ENCODE measurements at places on chromosomes 12 and 14. TPM values are rescaled to one million over a fixed set of nuclear protein-coding genes. Genes with fewer than 3 reads are reported as not detected.

DNA sequence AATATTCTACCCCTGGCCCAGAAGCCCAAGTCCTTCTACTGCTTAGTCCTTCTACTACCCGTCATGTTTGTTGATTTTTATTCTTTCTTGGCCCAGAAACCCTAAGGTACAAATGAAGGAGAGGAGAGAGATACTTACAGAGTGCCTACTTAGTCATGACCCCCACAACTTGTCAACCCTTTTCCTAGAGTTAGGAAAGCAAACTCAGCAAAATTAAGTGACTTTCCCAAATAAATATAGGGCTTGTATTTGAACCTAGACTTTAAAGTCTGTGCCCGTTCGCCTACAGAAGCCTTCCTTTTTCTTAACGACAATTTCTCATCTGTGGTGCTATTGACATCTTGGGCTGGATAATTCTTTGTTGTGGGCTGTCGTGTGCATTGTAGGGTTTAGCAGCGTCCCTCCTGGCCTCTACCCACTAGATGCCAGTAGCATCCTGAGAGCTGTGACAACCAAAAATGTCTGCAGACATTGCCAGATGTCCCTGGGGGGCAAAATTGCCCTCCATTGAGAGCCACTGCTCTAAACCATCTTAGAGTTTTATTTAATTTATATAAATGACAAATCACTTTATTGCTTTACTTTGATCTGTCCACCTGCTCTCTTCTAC lies 82.3 kb downstream of the FIGNL2 start:
- DNase-seq, result no peak

- no peak for DNase-seq
Observed at GRCh38 chr12:1318327-1319031, 275.9 kb downstream of the FBXL14 start.

- DNase-seq, result no peak
Observed at GRCh38 chr12:14773685-14774073, 29.6 kb downstream of the WBP11 start.

- no peak for DNase-seq
Observed at GRCh38 chr14:103315941-103316340, 18.1 kb upstream of the EIF5 start.

GRCh38 chr12:2417481-2418160 lies 364.8 kb downstream of the CACNA1C start:
- DNase-seq, result no peak

DNA sequence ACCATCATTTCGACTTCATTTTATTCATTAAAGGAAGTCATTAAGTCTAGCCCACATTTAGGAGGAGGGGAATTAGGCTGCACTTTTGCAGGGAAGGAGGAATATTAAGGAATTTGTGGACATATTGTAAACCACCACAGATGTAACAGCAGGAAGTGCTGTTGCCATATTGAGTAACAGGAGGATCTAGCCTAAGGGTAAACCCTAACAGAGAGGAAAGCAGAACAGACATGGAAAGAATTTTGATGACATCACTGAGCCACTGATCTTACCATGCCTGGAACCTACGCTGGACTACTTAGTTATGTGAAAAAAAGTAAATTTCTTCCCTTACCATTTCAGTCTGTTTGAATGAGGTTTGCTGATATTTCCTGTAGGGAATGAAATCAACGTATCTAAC lies 100.7 kb upstream of the ATF7IP start:
- no peak for DNase-seq

DNA sequence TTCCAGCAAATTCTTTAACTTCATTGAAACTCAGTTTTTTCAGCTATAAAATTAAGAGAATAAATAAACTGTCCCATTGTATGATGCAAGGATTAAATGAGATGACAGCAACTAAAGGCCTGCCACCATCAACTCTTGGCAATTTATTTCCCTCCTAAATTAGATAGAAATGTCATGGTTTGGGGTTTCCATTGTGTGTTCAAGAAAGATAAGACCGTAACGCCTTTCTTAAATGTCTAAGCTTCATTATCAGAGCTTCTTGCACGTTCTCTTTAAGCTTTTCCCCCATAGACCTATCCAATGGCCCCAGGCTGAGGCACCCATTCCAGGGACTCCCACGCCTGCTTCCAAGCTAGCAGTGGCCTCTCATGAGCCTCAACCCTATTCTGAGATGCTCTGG lies 281.9 kb downstream of the CACNA1C start:
- no peak for DNase-seq

GRCh38 chr12:6295094-6295811 lies 15.2 kb upstream of the PLEKHG6 start:
- peak; percentile 90 for DNase-seq

The ALDH1L2 gene
- 0.13 TPM for total RNA-seq

The ANKRD13A gene
- 46.1 TPM for total RNA-seq

The AICDA gene
- not detected for total RNA-seq

The TPPP2 gene
- not detected for total RNA-seq

The PRKD1 gene
- total RNA-seq, result 4.5 TPM

The PRIMA1 gene
- total RNA-seq, result not detected

The HAL gene
- total RNA-seq, result 0.25 TPM

The MYH6 gene
- not detected for total RNA-seq

All from dermis microvascular lymphatic vessel endothelial cell (primary cell).